Right ventricle myocardium inferior (tissue), 1 donor: ENCODE measurements at places on chromosomes 4 and X.

DNA sequence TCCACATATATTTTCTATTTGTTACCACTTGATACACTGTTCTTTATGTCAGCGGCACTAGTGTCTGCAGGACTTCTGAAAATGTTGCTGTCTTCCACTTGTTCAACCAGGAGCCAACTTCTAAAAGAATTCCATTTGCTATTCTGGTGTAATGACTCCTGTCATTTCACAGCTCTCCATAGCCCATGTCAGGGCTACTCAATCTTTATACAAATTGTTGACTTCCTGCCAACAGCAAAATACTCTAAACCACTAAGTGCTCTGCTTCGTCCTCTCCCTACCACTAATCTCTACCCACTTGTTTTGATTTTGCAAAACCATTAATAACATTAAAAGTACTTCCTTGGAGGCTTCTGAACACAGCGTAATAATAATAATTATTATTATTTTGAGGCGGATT is 7.2 kb downstream of the CTSO start:
- no peak for DNase-seq

DNA sequence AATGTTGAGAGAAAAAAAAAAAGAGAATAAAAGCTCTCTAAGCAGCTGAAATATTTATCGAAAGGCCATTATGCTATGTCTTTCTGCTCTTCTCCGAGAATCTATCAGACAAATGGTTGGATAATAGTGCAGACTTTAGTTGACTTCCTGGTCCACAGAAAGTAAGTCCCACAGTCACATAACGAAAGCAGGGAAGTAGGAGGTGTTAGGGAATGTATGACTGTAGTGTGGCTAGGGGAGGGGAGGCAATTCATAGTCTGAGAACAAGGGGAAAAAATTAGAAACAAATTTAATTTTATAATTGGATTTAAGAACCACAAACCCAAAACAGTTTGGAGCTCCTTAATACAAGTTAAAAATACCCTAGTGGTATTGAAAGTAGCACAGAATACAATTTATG is 79.7 kb upstream of the VEGFC start:
- DNase-seq, result no peak

- DNase-seq, result no peak
Measured at GRCh38 chr4:81378386-81378785, 93.3 kb downstream of the RASGEF1B start.

DNA sequence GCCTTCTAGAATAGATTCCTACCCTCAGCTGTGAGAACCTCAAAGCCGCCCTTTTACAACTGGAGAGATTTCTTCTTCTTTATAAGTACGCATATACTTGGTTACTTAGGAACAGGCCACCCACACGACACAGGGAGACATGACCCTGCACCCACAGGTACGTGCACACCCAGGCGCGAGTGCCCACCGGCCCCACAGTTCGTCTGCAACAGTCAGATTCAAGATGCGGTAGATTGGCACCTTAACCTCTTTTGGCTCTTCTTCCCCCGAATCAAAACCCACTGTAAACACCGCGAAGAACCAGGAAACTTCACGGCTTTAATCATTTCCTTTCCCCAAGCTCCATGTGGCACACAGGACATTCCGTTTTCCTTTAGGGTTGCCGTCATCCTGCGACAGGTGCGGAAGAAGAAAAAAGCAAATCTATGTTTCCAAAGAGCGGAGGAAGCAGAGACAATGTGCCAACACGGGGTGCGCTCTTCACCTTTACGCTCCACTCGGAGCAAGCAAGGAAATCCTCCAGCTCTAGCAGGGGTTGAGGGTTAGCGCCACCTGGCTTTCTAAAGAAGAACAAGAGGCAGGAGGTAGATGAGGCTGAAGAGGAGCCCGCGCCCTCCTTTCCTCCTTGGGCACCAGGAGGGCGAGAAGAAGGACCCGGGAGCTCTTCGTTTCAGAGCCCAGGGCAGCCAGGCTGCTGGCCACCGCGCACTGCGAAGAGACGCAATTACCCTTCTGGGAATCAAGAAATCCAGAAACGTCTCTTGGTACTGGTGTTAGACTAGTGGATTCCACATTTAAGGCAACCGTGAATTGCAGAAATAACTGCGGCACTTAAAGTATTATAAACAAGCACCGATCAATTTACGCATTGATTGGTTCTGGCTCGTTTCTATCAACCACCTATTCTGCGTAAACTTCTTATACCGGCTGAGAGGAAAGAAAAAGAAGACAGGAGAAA is 35.7 kb downstream of the HAND2 start:
- DNase-seq, result no peak

DNA sequence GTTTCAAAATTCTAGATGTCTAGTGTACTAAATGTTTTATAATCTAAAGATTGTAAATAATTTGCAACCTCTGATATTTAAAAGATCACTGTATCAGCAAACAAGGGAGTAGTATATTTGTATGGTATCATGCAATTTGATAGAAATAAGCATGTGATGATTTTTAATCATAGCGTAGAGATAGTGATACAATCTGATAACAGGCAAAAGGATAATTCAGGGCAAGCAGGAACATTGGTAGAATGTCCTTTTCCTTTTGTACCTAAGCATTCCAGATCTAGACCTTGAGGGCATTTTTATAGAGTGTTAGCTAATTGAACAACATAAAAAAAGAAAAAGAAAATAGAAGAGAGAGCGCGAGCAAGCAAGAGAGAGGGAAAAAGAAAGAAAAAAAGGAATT is 1.4 kb downstream of the ANK2 start:
- DNase-seq, result no peak

GRCh38 chr4:37322122-37322521 is 77.6 kb downstream of the NWD2 start:
- DNase-seq, result no peak
